ENCODE measurements at places on chromosomes 11 and 22.
A peak's percentile ranks its signal among the peaks of the same experiment; 100 is the strongest.

DNA sequence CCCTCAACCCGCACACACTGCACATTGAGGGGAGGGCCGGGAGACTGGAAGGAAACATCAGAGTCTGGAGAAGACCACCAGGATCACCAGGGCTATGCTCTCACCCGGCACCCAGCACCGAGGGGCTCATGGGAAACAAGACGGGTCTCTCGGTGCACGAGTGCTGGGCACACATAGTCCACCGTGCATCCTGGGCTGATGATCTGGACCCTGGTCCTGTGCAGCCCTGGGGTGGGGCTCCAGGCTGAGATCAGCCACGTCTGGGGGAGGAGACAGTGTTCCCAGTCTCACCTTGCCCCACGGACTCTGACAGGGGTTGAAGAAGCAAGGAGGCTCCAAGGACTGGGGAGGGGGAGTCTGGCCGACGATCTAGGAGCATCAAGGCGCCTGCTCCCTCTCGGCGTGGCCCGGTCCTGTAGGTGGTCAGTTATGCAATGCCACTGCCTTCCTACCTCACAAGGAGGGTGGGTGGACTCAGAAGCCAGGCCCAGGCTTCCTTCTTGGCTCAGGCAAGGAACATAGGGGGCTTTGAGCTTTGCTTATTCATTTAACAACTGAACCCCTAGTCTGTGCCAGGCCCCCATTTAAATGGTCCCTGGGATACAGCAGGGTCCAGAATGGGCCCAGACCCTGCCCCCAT, 11.4 kb upstream of the CD81 start:
- no peak for DNase-seq

DNA sequence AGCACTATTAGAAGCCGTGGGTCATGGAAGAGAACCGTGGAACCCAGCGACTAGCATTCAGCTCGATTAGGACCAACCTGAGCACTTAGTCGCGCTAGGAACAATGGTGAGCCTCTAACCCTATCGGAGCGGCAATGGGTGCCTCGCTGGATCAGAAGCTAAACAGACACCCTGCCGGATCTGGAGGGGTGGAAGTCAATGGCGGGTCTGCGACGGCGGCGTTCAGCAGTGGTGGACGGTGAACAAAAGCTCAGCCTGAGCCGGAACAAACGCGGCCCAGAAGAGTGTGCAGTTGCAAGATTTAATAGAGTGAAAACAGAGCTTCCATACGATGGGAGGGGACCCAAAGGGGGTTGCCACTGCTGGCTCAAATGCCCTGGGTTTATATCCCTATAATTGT, 391.8 kb upstream of the DDI1 start:
- no peak for DNase-seq

- DNase-seq: no peak
These were observed 13.7 kb downstream of the PRR5L start for GRCh38 chr11:36309779-36310178.

DNA sequence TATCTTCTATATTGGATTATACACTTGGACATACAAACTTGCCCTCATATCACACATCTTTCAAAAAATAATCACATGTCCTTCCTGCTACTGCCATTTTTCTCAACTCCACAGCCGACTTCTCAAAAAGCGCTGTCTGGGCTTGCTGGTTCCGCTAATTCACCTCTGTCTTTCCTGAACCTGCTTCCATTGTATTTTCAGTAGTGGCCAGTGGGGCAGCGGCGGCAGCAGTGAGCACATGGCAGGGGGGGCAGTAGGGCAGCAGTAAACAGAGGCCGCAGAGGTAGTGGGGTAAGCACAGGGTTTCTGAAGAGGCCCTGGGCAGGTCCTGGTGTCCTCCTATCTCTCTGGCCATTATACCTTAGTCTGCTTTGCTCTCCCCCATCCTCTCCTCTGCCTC, 126.3 kb downstream of the RRAS2 start:
- DNase-seq: no peak

GRCh38 chr22:23767303-23767672, 484 bp downstream of the CHCHD10 start:
- no peak for DNase-seq

DNA sequence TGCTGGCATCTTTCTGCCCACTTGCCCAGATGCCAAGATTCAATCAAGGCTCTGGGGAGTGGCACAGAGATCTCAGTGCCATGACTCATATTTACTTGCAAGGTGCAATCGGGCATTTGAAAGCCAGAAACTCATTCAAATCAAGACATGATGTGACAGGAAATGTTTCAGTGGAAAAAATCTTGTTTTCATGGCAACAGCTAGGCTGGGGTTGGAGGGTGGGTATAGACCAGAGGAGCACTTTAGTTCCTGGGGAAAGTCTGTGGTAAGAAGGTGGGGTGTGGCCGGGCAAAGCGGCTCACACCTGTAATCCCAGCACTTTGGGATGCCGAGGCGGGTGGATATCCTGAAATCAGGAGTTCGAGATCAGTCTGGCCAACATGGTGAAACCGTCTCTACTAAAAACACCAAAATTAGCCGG, 1.2 kb downstream of the MAJIN start:
- DNase-seq: peak; percentile 8

GRCh38 chr11:110128161-110128560, 35.0 kb downstream of the ZC3H12C start:
- DNase-seq: no peak

GRCh38 chr11:93289782-93290463, 40.6 kb upstream of the DEUP1 start:
- DNase-seq: no peak

- DNase-seq: no peak
These were observed 28.8 kb downstream of the NRXN2 start for GRCh38 chr11:64694026-64694755.

DNA sequence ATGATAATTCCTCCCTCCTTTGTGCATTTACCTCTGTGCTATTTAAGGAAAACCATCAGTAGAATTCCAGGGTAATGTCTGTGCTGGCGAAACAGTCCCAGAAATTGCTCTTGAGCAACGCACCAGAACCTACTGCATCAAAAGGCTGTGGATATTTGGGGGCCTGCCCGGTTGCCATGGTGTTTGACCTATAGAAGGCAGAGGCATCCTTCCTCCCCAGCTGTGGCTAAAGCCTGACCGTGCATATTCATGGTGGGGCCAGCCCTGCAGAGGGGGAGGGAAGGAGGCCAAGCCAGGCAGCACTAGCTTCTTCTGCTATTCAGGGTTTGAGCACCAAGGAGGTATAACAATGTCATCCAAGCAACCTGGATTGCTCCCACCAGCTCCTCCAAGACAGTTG, 215.0 kb upstream of the E2F8 start:
- no peak for DNase-seq

- no peak for DNase-seq
These were observed 106.8 kb downstream of the STK33 start for GRCh38 chr11:8487261-8487660.

GRCh38 chr22:49008682-49009235, 818.9 kb downstream of the BRD1 start:
- no peak for DNase-seq

GRCh38 chr11:862696-863022, 20.0 kb downstream of the TSPAN4 start:
- DNase-seq: no peak

GRCh38 chr11:10625281-10625981, 57.0 kb upstream of the LYVE1 start:
- no peak for DNase-seq

All from CD4-positive, alpha-beta T cell treated with Interleukin-12 subunit alpha and Interleukin-12 subunit beta, for 1 hour (primary cell).